ENCODE measurements at places on chromosomes 12 and 14. TPM values are rescaled to one million over a fixed set of nuclear protein-coding genes. Genes with fewer than 3 reads are reported as not detected.

DNA sequence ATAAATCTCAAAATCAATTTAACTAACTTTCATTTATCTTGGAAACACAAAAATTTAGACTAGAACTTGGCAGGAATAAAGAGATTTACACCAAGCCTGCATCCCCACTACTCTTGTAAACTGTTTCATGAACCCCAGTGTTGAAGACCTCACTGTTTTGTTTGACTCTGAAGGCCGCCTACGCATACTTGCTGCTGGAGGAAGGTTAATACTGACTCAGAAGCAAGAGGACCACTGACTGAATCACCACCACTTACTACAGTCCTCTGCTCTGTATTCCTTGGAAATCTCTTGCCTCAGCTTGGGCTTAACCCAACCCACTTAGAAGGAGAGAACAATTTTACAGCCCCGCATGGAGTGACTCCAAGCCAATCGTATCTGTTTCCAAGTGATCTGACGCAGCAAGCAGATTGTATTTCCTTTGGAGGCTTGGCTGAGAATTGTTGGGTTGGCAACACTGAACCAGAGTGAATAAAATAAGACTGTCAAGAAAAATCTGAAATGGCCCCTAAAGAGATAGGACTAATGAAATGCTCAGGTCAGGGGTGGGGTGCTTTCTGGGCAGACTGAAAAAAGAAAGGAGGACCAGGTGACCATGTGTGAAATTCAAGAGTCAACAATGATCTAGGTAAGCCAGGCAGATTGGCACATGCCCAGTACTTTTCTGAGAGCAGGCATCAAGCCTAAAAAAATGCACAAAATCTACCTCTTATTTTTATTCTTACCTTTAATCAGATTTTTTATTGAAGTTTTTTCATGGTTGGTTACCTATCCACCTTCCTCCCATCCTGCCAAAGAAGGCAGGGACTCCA, 248.6 kb downstream of the ZFP36L1 start:
- DNase-seq = no peak

The OTX2 gene
- total RNA-seq = not detected

The SLC15A4 gene
- 21.7 TPM for total RNA-seq

DNA sequence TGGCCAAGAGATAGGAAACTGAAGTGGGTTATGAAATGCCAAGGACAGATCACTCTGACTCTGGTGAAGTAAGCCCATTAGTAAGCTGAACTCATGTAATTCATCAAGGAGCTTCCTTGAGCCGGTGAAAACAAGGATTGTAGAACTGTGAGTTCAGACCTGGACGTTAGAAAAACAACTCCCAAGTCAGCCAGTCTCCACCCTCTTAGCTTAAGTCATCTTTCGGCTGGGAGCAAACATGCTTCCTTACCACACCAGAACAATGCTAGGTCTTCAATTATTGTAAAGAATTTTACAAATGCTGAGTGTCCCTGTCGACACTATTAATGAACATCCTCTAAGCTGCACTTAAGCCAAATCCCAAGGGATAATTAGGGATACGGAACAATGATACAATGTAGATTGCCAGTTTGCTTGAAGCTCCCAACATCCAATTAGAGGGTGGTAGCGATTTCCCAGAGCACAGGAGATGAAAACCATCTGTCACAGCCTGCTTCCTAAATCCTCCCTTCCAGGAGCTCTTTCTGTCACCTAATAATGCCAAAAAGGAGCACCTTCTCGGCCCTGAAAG, 45.7 kb upstream of the VASH1 start:
- no peak for DNase-seq

All from CD8-positive, alpha-beta memory T cell (primary cell).